Astrocyte (in vitro differentiated cells and primary cell): ENCODE measurements at places on chromosomes 3 and 15. TPM values are rescaled to one million over a fixed set of nuclear protein-coding genes. Genes with fewer than 3 reads are reported as not detected.

The TGM5 gene
- total RNA-seq: 0.16 TPM in 1 of 2 replicates, not detected in the other

The AADACL2 gene
- total RNA-seq: not detected in 2 replicates

The CADPS gene
- 5.4 and 7.1 TPM in 2 replicates for total RNA-seq

The ATP11B gene
- total RNA-seq: 42.8 and 43.9 TPM in 2 replicates

The CLDN11 gene
- 0.22 and 0.70 TPM in 2 replicates for total RNA-seq

The APPL1 gene
- 25.3 and 27.7 TPM in 2 replicates for total RNA-seq

The WNT5A gene
- total RNA-seq: 45.8 and 66.2 TPM in 2 replicates

The ROPN1 gene
- total RNA-seq: not detected in 2 replicates

The HTR3E gene
- total RNA-seq: not detected in 2 replicates

The ZNF662 gene
- total RNA-seq: 0.23 and 0.53 TPM in 2 replicates

The GPR87 gene
- 12.1 and 15.5 TPM in 2 replicates for total RNA-seq

The BFSP2 gene
- not detected in 2 replicates for total RNA-seq

The SLC2A2 gene
- total RNA-seq: not detected in 2 replicates

The SEC61A1 gene
- 400 and 432 TPM in 2 replicates for total RNA-seq

The PLA2G4D gene
- not detected in 2 replicates for total RNA-seq

The CD200R1L gene
- total RNA-seq: not detected in 2 replicates

The LNP1 gene
- total RNA-seq: 2.5 and 2.6 TPM in 2 replicates

The ITPKA gene
- 1.0 and 1.2 TPM in 2 replicates for total RNA-seq

The TM4SF18 gene
- 4.0 and 5.6 TPM in 2 replicates for total RNA-seq

The CD96 gene
- total RNA-seq: 0.61 and 1.0 TPM in 2 replicates

The ADGRG7 gene
- not detected in 2 replicates for total RNA-seq

The LTF gene
- total RNA-seq: not detected in 2 replicates
